Left renal pelvis (tissue), 4 donors: ENCODE measurements at places on chromosomes 7 and 10.

DNA sequence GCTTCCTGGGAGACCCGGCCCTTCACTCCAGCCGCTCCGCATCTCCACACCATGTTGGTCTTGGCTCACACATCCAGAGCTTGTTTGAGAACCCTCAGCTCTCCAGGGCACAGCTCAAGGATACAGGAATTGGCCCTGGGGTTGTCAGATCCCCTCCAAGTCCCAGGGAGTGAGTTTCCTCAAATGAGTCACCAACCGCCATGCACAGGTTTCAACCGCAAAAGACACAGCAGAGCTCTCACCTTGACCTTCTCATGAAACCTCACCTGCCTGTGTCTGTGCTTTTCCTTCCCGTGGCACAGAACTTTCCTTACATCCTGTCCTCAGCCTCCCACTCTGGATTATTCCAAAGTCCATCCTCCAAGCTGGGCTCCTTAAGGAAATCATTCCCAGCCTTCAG, 20.6 kb downstream of the AZGP1 start:
- no peak for DNase-seq

DNA sequence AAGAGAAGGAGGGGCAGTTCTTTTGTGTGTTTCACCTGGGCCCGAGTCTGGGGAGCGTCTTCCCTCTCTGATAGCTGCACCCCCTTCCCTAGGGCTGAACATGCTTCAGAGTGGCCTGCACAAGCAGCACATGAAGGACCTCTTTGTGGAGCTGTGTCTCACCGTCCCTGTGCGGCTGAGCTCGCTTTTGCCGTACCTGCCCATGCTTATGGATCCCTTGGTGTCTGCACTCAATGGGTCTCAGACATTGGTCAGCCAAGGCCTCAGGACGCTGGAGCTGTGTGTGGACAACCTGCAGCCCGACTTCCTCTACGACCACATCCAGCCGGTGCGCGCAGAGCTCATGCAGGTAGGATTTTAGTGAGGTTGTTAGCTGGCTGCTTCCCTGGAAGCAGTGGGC, 39.0 kb downstream of the TRRAP start:
- no peak for DNase-seq

DNA sequence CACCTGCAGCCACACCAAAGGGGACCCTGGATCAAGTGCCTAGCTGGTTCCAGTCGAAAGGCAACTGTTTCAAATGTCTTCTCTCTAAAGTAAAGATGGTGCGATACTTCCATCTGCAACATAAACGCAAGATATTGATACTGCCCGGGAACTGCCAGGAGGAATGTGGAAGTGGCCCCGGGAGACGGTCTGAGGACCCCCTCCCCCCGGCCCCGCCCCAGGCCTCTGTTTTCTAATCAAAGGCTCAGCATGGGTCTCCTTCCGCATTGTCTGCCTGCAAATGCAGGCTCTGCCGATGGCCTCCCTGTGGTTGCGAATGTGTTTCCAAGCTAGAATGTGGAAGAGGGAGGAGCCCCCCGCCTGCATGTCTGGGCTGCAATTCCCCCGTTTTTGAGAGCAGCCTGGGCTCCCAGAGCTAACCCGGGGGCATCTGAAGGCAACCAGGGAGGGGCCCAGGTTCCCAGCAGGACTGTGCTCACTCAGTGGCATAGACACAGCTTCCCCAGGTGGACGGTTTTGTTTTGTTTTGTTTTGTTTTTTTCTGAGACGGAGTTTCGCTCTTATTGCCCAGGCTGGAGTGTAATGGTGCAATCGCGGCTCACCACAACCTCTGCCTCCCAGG, 223.9 kb upstream of the PPP2R2D start:
- no peak for DNase-seq

DNA sequence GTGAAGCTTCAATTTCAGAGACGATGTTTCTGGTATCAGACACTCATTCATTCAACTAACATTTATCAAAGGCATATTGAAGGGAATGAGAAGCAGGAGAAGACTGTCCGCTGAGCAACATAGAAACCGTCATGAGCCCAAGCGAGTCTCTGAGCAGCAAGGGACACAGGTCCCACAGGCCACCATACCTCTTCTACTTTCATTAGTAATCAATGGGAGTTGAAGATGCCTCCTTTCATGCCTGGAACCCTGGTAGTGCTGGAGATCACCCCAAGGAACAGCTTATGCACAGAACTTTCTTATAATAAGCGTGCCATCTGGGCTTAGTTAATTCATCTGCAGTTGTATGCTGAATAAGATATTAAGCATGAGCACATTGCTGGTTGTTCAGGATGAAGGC, 1.2 kb downstream of the PAX4 start:
- DNase-seq: no peak

- no peak for DNase-seq
Observed at GRCh38 chr7:42167206-42167605, 69.8 kb downstream of the GLI3 start.

- DNase-seq: no peak
Observed at GRCh38 chr10:119090026-119090795, 9.6 kb upstream of the EIF3A start.
